Fibroblast of mammary gland (primary cell): ENCODE measurements at places on chromosomes 12 and 14.

DNA sequence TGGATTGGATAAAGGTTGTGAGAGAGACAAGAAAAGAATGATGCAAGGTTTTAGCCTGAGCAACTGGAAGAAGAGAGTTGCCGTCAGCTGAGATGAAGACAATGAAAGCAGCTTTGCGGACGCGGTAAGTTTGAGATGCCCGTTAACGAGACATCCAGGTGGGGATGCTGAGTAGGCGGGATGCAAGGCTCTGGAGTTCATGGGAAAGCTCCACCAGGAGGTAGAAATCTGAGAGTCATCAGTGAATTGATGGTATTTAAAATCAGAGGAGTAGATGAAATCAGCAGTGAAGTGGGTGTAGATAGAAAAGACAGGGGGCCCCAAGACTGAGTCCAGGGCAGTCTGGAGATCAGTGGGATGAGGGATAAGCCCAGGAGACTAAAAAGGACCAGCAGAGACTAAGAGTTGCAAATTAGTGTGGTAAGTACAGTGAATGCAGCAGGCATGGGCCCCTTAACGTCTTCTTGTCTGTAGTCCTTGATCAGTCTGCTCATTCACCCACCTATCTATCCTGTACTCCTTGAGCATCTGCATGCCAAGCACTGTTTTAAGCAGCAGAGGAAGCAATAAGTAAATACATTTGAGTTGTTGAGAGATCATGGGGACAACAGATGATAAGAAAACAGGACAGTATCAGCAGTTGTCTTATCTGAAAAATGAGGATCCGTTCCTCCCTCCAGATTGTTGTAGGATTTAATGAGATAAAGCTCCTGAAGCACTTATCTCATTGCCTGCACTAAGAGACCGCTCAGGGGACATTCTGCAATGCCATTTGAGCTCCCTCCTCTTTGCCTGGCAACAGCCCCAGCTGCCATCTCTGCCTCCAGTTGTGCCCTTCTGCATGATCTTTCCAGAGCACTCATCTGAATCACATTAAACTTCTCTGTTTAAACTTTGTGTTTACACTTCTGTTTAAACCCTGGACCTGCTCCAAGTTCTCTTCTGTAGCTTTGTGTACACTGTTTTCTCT is 91.5 kb downstream of the APAF1 start:
- no peak for DNase-seq

GRCh38 chr12:88313554-88313953 is 171.4 kb downstream of the TMTC3 start:
- DNase-seq = no peak

DNA sequence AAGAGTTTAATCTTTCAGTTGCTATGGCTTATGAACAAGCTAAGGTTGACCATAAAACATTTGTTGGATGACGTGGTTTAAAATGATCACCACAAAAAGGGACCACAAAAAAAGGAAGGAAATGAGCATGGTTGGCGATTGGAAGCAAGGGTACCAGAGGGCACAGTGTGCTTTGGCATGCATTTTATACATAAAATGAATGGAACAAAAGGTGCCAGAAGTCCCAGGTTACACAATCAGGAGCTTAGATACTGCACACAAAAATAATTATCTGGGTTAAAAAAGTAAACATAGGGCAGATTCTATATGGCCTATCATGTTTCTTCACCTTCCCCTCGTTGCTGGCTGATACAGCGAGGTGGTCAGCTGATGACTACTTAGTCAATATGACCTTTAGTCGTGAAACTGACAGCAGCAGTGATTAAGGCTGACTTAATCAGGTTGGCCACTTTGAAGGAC is 50.7 kb downstream of the ZC3H14 start:
- DNase-seq = peak; percentile 65

GRCh38 chr14:63477556-63477955 is 65.6 kb downstream of the PPP2R5E start:
- DNase-seq = no peak

GRCh38 chr14:92880851-92881250 is 42.1 kb upstream of the CHGA start:
- DNase-seq = peak; percentile 68

DNA sequence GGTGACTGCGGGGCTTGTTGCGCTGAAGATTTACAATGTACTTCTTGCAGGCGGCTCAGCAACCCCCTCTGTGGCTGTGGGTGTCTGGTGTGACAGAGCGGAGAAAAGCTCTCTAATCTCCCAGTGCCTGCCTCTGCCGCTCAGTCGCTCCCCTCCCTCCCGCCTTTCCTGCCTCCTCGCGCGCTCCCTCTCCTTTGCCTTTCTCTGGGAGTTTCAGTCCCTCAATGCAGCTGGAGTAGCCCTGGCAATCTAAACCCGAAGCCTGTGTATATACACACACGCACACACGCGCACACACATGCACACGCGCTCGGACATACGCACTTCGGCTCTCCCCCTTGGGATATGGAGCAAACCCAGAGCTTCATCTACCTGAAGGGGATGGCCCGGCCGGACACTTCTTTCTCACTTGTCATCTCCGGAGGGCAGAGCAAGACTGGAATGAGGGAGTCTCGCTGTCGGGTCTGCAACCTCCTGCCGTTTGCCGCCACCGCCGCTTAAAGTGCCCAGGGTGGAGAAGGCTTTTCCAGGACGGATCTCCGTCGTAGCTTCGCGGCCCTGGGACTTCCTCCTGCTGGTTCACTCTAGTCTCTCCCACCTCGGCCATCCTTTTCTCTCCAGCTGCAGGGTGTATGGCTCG is 599 bp upstream of the TRHDE start:
- peak; percentile 6 for DNase-seq

GRCh38 chr14:93121030-93121834 is 5.5 kb upstream of the ITPK1 start:
- DNase-seq = peak; percentile 16

- peak; percentile 30 for DNase-seq
Observed at GRCh38 chr12:110073049-110073831, 24.9 kb upstream of the C12orf76 start.

- DNase-seq = no peak
Observed at GRCh38 chr12:68842123-68842522, 34.1 kb downstream of the MDM2 start.

DNA sequence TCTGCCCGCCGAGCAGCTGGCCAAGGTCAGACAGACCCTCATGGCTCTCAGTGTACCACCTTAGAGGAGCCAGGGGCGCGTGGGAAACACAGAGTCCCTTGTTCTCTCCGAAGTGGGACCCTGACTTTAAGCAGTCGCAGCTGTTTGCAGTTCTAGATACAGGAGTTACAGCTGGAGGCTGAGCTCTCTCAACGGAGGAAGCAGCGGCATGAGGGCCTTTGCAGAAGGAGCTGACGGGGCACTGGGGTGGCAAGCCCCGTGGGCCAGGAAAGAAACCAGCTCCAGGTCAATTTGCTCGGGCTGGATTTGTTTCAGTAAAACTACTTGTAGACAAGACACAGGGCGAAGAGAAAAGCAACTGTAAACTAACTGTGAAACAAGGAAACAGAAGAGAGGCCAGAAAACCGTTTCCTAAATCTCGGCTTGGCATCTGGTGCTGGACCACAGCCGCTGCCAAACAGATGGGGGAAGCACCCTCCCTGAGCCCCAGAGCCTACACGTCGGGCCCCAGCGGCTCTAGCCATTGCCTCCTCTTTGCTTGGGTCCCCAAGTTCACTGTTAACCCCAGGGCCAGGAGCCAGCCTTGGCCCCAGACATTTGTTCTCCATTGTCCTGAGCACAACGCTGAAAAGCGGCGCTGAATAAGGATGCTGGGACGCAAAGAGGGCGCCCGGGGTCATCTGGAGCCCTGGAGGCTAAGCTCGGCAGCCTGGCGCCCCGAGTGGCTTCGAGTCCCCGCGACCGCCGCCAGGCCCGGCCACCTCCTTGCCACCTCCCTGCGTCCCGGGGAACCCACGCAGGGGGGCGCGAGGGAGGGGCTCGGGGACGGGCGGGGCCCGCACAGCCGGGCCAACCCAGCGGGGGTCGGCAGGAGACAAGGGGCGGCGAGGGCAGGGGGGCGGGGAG is 914 bp upstream of the PACS2 start:
- no peak for DNase-seq

DNA sequence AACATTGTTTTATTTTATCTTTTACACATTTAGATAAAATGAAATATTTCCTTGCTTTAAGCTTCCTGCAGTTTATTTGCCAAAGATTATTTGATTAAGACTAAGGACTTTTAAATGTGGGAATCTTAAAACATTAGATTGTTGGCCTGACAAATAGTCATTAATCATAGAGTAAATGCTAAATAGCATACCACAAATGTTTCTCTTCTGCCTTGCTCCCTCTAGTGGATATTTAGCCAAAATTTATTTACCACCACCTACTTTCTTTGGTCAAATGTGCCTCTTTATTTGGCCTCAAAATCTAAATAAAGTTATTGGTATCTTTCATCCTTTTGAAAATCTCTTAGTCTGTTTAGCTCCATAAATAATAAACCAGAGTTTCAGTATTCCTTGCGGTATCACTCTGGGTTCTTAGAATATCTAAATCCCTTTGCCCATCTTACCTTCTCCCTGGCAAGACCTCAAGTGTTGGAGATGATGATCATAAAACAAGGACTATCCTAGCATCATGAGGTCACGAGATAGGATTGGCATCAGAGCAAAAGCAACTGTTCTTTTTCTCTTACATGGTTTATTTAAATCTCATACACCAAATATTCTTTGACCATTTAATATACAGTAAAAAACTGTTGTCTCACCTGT is 150.6 kb upstream of the AEBP2 start:
- peak; percentile 51 for DNase-seq

- no peak for DNase-seq
Observed at GRCh38 chr14:39875028-39875427, 442.8 kb upstream of the FBXO33 start.

GRCh38 chr14:90496379-90496778 is 99.5 kb downstream of the CALM1 start:
- DNase-seq = no peak

DNA sequence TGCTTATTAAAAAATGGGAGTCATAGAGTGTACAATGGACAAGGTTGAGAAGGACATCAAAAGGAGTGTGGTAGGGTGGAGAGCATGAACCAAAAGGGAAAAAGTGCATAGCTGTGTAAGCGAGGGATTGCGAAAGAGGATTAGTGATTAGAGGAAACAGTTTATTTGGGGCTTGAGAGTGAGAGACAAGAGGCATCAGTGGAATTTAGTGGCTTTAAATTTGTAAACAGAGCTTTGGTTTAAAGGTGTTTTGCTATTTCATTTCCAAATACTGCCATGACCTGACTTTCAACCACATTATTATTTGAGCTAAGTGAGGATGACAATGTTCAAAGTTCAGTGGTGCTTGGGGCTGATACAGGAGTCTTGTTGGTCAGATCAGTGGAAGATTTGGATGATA is 53.4 kb downstream of the SLC16A7 start:
- no peak for DNase-seq

DNA sequence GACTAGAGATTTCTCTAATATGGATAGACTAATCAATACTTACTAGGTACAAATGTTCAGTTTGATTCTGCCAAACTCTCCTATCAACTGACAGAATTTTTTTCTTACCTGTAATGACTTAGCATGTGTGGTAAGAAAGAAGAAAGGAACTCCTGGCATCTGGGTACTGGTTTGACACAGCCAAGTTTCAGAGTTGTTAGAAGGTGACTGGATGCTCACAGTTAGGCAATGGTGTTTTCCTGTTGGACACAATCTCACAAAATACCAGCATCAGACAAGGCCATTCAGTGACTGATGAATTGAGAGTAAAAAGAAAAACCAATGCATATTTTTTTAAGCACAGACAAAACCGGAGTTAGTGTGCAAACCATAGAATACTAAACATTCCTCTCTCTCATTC is 4.2 kb downstream of the MUCL1 start:
- DNase-seq = no peak

GRCh38 chr12:14850929-14851663 is 7.8 kb upstream of the ART4 start:
- DNase-seq = no peak

DNA sequence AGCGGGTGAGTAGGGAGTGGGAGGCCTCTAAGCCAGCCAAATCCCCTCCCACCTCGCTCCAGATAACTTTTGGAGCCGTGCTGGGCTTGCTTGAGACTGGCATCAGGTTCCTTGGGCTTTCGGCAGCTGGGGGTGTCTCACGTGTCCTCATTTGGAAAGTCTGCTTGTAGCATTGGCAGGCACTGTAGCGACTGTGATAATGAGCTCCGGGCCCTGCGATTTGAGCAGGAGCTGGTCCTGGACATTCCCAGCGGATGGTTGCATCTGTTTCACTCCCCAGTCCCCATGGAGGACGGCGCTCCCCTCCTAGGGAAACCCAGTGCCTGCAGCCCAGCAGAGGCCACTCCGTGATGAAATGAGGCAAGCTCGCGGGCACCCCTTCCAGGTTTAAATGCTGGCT is 49.4 kb downstream of the DGLUCY start:
- DNase-seq = no peak

- DNase-seq = peak; percentile 83
Observed at GRCh38 chr12:86660488-86661147, 404.4 kb upstream of the MGAT4C start.

- DNase-seq = no peak
Observed at GRCh38 chr14:96586921-96587822, 85.0 kb downstream of the PAPOLA start.

DNA sequence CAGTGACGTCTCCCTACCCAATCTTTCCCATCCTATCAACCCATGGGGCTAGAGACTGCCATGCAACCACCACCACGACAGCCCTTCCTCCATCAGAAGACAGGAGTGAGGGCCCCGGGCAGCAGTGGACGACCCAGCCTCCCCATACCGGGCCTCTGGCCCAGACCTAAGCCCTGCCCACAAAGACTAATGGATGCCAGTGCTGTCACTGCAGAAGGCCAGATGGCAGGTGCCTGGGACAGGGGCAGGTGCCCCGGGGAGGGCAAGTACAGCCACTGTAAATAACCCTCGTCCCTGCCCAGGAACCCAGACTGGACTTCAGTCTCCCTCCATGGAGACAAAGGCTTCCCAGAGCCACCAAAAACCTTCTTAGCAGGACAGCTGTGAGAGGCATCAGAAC is 20.3 kb upstream of the HSPB8 start:
- no peak for DNase-seq

DNA sequence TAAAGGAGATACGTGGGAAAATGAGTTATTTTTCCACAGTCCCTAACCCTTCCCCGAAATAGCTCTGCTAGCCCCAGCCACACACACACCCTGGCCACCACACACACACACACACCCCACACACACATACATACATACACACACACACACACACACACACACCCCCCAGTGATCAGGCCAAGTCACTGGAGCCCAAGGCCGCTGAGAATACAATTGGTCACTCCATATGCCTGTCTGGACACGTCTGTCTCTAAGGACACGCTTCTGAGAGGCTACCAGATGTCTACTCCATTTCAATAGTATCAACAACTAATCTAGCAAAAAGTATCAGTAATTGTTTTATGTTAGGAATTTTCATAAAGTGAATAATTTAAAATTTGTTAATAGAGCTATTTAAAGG is 13.0 kb upstream of the DIABLO start:
- no peak for DNase-seq

GRCh38 chr12:14219156-14219555 is 146.3 kb upstream of the ATF7IP start:
- DNase-seq = no peak

DNA sequence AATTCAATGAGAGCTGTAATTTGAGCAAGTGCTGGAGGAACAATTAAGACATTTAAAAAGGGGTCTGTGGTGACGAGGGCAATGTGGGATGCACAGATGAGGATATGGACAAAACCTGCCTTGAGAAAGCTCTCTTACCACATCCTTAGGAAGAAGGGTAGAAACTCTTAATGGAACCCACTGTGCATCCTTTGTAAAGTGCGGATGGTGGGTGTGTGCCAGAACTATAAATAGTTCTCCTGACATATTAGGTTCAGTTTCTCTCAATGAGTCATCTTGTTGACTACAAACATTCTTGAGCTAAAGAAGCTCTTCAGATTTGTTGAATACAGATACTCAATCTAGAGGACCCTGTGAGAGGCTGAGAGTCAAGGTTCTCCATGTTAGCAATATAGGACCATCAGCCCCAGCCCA is 106.1 kb upstream of the ANO4 start:
- peak; percentile 25 for DNase-seq
